ENCODE measurements at places on chromosomes 4 and X.

DNA sequence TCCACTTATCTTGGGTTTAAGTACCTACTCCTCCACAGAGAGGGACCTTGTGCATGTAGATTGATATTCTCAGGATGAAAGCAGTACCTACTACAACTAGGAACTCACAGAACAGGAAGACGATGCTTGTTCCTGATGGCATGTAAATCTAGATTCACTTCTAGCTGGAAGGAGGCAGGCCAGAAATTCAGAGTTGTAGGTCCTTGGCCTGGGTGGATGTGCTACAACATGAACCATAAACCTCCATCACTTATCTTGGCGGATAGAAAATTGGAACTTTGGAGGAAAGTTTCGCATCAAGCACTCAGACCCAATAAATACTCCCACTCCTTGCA is 9.3 kb upstream of the SMIM20 start:
- no peak for DNase-seq

GRCh38 chrX:117771384-117771783 is 345.2 kb downstream of the KLHL13 start:
- DNase-seq, result no peak

GRCh38 chr4:101784957-101785356 is 5.6 kb upstream of the BANK1 start:
- no peak for DNase-seq

DNA sequence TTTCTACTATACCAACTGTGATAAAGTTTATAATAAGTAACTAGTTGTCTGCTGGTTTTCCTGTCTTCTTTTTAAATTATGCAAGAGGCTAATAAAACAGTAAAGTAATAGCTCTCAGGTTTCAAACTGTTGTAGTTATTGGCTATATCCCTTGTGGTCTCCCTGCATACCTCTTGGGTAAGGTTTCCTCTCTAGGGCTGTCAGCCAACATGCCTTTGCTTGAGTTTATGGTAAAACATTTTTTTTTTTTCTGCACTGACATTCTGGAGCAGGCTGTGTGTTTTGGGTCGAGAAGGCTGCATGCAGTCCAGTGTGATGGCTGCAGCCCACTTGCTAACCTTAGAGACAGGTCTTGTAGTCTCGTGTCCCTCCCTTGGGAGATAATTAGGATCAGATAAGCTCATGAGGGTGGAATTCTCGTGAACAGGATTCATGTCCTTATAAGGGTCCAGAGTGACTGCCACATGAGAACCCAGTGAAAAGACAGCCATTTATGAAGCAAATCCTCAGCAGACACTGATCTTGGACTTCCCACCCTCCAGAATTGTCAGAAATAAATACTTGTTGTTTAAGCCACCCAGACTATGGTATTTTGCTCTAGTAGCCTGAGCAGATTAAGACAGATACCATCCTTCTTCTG is 831.2 kb downstream of the CCSER1 start:
- peak; percentile 65 for DNase-seq

- DNase-seq, result no peak
These were observed 24.4 kb downstream of the SYAP1 start for GRCh38 chrX:16743604-16744325.

- no peak for DNase-seq
These were observed 15.0 kb downstream of the MECP2 start for GRCh38 chrX:154082396-154083125.

DNA sequence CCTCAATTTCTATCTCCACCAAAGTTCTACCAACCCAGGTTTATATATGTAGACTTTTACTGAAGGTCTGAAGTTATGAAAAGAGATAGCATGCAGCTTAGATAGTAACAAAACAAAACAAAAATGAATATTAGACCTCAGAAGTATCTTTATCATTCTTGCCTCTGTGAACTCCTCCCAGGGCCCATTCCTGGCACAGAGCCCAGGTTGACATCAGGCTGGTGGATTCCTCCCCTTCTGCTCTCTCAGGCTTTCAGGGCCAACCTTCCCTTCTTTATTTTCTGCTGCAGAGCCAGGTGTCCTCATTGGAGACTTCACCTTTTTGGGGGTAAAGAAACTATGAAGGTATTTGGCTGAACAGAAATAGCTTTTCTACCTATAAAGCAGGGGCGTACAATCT is 112.8 kb upstream of the PITX2 start:
- DNase-seq, result peak; percentile 13

GRCh38 chr4:26861434-26862186 is 969 bp downstream of the STIM2 start:
- DNase-seq, result peak; percentile 32

GRCh38 chrX:71616672-71617529 is 1.4 kb downstream of the CXCR3 start:
- no peak for DNase-seq

DNA sequence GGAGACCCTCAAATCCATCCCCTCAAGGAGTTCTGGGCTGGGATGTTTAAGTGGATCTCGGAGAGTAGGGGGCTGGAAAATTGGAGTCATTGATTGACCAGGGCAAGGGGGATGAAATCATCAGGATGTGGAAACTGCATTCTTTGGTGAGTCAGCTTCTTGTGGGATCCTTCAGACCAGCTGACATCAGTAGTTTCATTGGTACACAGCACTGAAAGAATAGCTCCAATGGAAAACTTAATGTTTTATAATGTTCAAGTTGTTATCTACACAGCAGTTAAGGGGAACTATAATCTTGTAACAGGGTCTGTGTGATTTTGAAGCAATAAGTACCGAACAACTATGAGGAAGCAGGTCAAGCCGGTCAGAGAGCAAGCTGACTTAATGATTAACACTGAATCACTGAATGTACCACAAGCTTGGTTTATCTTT is 506.1 kb downstream of the RPA4 start:
- peak; percentile 18 for DNase-seq

GRCh38 chrX:38489341-38489740 is 72.0 kb upstream of the TSPAN7 start:
- DNase-seq, result no peak

DNA sequence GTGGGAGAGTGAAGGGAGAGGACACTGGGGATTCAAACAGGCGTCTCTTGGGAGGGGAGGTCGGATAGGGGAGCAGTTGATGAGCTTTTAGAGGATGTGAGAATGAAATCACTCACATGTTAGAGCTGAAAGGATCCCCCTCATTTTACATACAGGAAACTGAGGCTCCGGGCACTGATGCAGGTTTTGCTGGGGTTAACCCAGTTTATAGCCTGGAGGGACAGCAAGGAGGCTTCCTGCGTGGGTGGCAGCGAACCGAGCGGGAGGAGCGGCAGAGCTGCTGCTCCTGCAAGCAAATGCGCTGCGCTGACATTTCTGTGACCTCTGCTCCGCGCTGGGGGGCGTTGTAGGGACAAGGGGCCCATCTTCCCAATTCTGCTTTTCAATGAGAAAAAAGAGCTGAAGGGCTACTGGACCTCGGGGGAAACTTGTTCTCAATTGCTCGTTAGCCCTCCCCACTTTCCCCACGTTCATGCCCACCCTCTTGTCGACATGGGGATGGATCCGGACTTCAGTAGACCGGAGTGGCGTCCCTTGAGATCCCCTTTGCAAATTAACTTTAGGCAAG is 1.2 kb upstream of the NEUROG2 start:
- DNase-seq, result no peak

GRCh38 chr4:88277711-88278225 is 6.6 kb downstream of the PPM1K start:
- DNase-seq, result no peak

GRCh38 chrX:120281021-120281624 is 30.1 kb downstream of the TMEM255A start:
- DNase-seq, result no peak

DNA sequence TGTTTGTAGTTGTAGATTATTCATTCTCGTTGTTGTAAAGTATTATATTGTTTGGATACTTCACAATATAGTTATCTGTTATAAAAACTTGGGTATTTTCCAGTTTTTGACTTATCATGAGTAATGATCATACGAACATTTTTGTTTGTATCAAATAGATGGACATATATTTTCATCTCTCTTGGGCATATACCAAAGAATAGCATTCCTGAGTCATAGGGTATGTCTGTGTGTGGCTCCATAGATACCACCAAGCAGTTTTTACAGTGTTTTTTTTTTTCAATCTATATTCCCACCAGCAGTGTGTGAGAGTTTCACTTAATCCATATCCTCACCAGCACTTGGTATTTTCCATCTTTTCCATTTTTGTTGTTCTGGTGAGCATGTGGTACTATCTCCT is 89.7 kb upstream of the RAB40AL start:
- no peak for DNase-seq

GRCh38 chrX:100695302-100695701 is 36.6 kb downstream of the SYTL4 start:
- no peak for DNase-seq
